NCI-H2081 (cell line): ENCODE measurements at places on chromosomes 7 and 10.
A peak's percentile ranks its signal among the peaks of the same experiment; 100 is the strongest.

DNA sequence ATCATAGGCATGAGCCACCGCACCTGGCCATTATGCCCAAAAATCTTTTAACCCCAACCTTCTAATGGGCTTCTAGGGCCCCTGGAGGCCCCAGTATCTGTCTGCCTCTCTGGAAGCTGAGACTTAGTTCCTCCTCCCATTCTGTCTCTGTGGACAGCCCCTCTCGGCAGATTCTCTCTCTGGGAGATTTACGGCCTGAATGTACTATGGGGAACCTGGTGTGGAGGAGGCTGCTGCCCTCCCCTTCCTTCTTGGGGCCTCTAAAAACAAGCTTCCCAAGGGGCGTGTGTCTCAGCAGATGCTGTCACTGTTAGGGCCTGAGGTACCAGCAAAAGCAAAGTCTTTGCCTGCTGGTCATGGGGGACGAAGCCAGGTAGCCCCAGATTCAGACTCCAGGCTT, 35.8 kb upstream of the PRKAR1B start:
- no peak for DNase-seq

- peak; percentile 97 for DNase-seq
Observed at GRCh38 chr7:15332956-15333355, 228.9 kb downstream of the AGMO start.

GRCh38 chr7:29565982-29566746, 2.5 kb downstream of the PRR15 start:
- DNase-seq: peak; percentile 43

DNA sequence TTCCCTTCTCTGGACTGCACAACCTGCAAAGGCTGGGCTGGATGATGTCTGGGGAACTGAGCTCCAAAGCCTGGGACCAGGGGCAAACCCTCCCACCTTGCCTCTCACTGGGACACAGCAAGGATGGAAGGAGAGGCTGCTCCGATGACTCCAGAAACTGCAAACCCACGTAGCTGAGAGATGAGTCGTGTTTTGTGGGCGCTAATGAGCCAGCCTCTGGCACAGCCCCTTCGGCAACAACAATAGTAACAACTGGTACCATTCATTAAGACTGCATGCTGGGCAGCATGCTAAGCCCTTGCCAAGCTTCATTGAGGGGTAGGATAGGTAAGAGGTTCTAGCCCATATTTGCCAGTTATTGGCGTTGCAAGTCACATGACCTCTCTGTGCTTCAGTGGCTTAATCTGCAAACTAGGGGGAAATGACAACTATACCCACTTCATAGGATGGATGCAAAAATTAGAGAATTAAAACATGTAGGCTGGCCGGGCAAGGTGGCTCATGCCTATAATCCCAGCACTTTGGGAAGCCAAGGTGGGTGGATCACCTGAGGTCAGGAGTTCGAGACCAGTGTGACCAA, 145.9 kb downstream of the SH3PXD2A start:
- peak; percentile 33 for DNase-seq

- DNase-seq: no peak
Observed at GRCh38 chr7:85587785-85588184, 400.9 kb upstream of the SEMA3D start.

- DNase-seq: no peak
Observed at GRCh38 chr10:126598009-126598408, 72.5 kb downstream of the C10orf90 start.
